LHCN-M2 (cell line): ENCODE measurements at places on chromosomes 5 and 9.

DNA sequence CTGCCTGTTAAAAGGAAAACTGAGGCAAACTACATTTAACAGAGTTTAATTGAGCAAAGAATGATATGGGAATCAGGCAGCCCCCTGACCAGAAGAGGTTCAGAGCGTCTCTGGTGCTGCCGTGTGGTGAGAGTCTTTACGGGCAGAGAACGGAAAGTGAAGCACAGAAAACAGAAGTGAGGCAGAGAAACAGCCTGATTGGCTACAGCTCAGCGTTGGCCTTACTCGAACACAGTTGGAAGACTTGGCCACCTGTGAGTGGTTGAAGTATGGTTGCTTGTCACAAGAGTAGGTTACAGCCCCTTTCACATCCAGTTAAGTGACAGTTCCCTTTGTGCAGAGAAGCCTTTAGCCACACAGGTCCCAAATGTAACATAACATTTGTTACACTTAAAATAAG lies 16.9 kb upstream of the FBP1 start:
- DNase-seq: no peak

DNA sequence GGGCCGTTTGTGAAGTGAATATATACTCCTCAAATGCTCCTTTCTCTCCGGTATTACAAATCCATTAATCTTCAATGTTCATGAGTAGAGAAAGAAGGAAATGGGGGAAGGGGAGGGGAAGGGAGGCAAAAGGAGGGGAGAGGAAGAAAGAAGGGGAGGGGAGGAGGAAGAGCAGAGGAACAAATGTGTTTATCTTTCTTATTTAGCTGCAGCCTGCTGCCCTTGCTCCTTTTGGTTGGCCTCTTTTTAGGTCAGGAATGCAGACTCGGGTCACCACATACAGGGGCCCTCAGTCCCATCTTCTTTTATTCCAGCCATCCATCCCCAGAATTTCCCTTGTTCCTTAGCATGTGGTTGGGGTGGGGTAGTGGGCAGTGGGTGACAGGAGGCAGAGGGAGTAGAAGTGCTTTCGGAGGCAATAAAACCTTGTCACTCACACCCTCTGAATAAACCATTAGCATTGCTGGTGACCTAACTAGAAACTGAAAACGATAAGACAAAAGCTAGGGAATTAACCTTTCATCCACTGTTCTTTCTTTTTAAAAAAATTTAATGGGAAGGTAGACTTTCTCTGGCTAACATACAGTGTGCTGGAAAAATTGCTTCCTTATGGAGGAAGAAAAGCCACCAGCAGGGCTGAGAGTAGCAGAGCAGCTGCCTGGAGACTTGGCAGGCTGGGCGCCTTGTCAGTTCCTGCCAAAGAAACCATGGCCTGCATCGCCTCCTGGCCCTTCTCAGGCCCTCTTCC lies 16.8 kb upstream of the PRLR start:
- peak; percentile 15 for DNase-seq

GRCh38 chr9:125558453-125559092 lies 148.4 kb downstream of the MAPKAP1 start:
- peak; percentile 87 for DNase-seq

DNA sequence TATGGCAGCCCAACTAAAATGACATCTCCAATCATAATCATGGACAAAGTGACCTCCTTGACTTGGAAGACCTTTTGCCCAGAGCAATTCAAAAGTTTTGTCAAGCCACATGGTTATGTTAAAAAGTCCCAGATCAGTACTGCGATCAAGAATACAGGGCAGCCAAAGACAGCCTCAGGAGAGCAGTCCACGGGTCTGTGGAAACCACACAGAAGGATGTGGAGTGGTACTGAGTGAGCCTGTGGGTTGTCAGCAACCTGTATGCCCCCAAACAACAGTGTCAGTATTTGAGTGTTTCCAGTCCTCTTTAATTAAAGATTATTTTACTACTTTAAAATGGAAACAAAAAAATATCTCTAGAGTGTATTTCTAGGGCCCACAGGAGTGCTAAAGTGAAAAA lies 345.4 kb upstream of the EFNA5 start:
- DNase-seq: no peak

GRCh38 chr9:123478967-123479602 lies 123.1 kb downstream of the CRB2 start:
- no peak for DNase-seq

DNA sequence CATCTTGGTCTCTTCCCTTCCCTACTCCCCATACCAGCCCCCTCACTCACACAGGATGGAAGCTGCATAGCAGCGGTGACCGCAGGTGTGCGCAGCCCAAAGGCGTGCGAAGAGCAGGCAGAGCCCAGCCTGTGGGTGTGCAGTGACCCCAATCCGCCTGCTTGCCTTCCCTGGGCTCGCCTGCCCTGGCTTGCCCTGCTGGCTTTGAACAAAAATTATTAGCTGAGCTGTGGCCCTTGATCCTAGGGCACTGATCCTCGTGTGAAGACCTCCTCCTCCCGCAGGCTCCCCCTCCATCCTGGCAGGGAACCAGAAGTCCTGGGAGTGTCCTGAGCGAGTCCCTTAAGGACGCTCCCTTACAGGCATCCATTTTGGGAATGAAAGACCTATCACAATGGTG lies 31.9 kb downstream of the MORN5 start:
- no peak for DNase-seq

GRCh38 chr9:127509955-127510299 lies 58.6 kb downstream of the LRSAM1 start:
- DNase-seq: no peak

- no peak for DNase-seq
Measured at GRCh38 chr9:121975801-121976277, 117.3 kb downstream of the TTLL11 start.

DNA sequence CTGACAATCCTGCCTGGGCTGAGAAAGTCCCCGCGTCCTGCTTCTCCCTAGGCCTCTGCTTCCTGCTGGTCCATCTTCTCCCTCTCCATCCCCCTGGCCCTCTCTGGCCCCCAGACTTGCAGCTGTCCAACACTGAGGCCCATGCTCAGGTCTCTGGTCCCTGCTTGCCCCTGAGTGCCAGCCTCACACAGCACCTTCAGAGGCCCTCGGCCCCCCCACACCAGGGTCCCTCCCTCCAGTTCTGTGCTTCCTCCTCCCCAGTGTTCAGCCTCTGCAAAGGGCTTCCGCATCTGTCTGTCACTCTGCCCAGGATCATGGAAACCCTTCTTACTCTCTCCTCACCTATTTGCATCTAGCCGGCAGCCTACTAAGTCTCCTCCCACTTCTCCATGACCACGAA lies 62.4 kb upstream of the CTSL start:
- DNase-seq: no peak

DNA sequence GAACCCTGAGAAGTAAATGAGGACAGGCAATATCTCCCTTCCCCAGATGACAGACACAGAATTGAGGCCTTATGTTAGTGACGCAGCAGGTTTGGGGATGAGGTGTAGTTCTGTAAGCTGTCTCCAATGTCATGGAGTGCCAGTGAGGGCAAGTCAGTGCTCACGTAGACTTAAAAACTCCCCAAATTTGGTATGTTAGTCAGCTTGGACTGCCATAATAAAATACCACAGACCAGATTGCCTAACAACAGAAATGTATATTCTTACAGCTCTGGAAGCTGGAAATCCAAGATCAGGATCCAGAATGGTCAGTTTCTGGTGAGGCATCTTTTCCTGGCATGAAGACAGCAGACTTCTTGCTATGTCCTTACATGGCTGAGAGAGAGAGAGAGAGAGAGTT lies 14.9 kb downstream of the FOXI1 start:
- DNase-seq: peak; percentile 21
